ENCODE measurements at places on chromosomes 2 and 18. TPM values are rescaled to one million over a fixed set of nuclear protein-coding genes. Genes with fewer than 3 reads are reported as not detected.

GRCh38 chr2:195967336-195967735 lies 101.3 kb downstream of the DNAH7 start:
- no peak for DNase-seq

GRCh38 chr2:209574515-209574914 lies 150.7 kb downstream of the MAP2 start:
- DNase-seq: no peak

- no peak for DNase-seq
Observed at GRCh38 chr2:134338208-134338607, 84.3 kb downstream of the MGAT5 start.

DNA sequence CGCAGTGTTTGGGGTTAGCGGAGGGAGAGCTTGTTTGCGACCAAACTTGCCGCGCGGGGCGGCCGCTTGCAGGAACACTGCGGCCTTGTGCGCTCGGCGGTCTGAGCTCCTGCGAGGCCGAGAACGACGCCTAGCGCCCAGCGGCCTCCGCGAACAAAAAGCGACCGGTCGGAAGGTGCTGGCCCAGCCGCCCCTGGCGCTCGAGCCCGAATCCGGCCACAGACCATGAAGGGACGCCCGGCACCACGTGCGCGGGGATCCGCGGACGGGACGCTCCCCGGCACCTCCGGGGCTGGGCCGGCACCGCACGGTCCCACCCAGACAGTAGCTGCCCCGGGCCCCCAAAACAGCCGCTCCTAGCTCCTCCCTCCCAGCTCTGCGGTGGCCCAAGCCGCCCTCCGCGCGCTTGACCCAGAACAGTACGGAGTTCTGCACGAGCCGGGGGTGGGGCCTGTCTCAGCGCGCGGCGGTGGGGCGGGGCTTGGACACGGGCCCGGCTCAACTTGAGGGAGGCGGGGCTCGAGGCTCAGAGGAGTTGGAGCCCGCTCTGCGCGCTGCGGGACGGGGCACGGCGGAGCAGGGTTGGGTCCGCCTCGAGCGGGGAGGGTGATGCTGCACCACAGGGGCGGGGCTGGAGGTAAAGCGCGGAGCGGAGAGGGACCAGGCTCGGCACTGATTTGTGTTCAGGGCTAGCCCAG lies 664 bp upstream of the IMPA2 start:
- DNase-seq: peak; percentile 98

DNA sequence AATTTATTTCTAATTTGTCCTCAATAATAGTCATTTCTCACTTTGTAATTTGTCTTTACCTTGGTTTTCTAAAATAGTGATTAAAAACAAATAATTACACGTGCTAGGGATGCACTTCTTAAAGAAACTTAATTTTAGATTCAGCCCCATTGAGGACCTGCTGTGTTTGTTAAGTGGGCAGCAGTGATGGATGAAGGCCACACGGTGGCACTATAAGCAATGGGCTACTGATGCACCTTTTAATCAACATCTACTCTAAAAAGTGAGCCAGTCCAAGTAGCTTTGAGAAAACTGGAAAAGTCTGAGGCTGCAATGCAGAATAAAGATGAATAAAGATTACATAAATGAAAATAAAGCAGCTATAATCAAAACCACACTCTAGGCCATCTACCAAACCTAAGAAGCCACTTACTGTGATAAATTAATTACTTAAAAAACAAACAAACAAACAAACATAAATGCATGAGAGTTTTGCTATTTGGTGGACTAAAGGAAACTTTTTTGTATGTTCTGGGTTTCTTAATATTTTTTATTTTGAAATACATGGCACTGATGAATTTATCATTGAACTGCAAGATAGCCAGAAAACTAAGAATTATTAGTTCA lies 89.3 kb downstream of the PDE11A start:
- peak; percentile 44 for DNase-seq

Gene ATP6V1C2
- total RNA-seq: not detected

- DNase-seq: no peak
Observed at GRCh38 chr2:1709946-1710560, 34.3 kb downstream of the PXDN start.
